Left forelimb (tissue), 1 donor: ENCODE measurements at places on chromosomes 16 and 17.

GRCh38 chr17:48290378-48290777, 139.6 kb downstream of the SKAP1 start:
- DNase-seq: no peak

GRCh38 chr17:38761612-38762011, 9.1 kb downstream of the PSMB3 start:
- no peak for DNase-seq

- no peak for DNase-seq
These were observed 21.4 kb downstream of the GALNS start for GRCh38 chr16:88835383-88835782.

DNA sequence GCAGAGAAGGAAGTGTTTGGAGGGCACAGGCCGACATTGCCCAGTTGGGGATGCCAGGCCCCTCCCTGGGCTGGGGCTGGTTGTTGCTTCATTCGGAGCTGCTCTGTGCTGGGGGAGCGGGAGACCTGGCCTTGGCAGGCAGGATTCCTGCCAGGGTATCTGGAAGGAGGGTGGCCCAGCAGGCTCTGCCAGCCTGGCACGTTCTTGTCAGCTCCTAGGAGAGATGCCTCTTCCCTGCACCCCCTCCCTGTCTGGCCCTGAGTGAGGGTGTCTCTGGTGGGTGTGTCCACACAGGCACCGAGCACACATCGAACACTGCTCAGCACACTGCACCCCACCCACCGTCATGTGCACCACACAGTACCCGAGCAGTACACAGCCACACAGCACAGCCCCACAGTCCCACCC, 35.2 kb downstream of the ARHGAP23 start:
- no peak for DNase-seq

- no peak for DNase-seq
These were observed 918.4 kb upstream of the SOX9 start for GRCh38 chr17:71202449-71202848.

DNA sequence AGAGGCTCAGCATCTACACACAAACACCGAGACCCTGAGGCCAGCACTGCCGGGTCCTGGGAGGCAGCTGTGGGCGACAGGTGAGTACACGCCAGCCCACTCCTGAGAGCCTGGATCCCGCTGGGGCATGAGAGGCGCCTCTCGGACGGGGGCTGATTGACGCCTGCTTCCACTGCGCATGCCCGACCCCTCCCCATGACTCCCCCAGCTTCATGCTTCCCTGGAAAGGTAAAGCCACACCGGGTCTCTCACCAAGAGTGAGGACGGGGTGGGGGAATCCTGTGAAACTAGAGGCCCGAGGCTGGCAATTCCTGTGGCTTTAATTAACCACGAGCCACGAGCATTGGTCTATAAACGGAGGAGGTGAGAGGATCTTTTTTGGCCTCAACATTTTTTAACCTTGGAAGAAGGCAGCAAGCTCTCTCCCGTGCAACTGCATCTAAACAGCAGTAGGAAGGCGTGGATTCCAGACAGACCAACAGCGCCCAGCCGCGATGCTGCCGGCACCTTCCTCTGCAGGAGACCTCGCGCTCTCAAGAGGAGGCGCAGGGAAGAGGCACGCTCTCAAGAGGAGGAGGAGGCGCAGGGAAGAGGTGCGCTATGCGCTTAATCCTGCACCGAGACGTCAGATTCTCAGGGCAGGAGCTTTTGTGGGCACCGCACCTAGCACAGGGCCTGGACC, 71.8 kb upstream of the METRNL start:
- no peak for DNase-seq

DNA sequence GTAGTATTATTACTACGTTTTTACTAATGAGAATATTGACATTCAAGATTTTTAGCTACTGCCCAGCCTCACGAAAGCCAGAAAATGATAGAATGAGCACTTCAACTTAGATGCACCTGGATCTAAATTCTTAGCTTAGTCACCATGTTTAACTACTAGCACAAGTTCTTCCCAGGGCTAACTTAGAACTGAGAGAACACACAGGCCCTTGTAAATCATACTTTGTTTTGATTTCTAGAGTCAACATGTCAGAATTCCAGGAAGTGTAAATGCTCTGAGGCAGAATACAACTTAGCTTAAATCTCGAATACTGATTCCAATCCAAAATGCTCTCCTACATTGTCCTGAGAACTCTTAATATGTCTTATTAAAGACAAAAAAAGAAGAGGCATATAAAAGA, 6.8 kb upstream of the ACSM1 start:
- DNase-seq: no peak

DNA sequence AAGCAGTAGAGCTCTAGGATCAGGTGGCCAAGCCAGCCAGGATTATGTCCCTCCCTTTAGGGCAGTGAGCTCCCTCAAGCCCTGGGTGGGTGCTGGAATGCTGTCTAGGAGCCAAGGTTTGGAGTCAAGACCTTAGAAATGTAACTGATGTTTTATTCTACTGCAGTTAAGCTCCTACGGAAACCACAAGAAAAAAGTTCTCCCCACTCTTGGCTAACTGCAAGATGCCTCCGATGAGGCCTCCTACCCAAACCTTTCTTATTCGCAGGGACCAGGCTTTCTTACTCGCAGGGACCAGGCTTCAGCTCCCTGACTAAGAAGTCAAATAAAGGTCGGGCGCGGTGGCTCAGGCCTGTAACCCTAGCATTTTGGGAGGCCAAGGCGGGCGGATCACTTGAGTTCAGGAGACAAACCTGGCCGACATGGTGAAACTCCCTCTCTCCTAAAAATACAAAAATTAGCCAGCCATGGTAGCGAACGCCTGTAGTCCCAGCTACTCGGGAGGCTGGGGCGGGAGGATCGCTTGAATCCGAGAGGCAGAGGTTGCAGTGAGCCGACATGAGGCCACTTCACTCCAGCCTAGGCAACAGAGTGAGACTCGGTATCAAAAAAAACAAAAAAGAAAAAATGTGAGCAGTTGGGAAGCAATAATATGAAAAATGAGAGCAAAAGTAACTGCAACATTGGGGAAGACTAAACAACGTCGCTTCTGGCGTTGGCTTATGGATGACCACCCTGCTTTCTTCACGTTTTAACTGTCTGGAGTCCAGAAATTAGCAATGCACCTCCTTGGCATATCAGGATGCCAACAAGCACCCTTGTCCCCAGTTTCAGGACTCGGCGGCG, 31.7 kb upstream of the ARL4D start:
- DNase-seq: no peak

DNA sequence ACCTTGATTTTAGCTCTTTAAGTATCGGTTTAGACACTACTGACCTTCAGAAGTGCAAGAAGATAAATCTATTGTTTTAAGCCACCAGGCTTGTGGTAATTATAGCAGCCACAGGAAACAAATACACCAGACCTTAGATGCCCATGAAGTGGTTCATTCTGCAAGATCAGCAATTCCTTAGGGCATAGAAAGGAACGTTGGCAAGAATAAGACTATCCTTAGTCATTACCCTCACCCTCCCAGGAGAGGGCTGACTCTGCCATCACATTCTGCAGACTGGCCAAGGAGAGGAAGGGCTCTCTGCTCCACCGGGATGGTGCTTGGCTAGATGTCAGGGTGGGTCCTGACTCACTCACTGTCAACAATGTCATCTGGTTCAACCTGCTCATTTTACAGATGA, 14.1 kb upstream of the NDEL1 start:
- DNase-seq: no peak

DNA sequence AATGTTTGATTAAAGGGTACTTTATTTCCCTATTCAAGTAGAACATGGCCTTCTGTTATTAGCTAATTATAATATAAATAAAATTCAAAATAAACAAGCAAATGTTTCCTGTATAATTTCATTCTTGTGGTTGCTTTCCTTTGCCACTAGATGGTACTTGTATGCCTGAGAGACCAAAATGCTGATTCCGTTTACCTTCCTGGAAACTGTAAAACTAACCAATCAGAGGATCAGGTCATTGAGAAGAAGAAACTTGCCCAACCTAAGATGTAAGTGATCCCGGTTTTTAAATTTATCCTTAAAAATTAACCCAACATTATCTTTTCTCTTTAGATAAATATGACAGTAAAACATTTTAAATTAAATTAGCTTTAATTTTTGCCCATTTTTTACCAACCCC, 8.1 kb upstream of the ABCA5 start:
- no peak for DNase-seq

GRCh38 chr17:42908872-42909700, 8.5 kb downstream of the G6PC1 start:
- no peak for DNase-seq

GRCh38 chr17:47427985-47428384, 102.9 kb upstream of the NPEPPS start:
- no peak for DNase-seq

DNA sequence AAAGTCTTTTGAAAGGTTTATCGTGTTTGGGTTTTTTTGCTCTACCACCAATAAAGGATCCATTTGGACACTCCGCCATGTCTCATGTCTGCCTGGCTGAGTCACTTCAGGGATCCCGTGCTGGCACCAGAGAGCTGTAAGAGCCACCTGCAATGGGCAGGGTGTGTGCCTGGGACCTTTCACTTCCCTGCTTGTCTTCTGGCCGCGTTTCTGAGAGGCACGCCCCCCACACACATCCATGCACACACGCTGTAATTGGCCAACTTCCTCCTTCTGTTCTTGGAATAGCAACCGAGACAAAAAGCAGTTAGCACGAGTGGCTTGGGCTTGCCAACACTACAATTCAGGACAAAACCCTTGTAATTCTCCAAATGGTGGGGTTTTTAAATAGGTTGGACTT, 9.8 kb upstream of the SOST start:
- no peak for DNase-seq

DNA sequence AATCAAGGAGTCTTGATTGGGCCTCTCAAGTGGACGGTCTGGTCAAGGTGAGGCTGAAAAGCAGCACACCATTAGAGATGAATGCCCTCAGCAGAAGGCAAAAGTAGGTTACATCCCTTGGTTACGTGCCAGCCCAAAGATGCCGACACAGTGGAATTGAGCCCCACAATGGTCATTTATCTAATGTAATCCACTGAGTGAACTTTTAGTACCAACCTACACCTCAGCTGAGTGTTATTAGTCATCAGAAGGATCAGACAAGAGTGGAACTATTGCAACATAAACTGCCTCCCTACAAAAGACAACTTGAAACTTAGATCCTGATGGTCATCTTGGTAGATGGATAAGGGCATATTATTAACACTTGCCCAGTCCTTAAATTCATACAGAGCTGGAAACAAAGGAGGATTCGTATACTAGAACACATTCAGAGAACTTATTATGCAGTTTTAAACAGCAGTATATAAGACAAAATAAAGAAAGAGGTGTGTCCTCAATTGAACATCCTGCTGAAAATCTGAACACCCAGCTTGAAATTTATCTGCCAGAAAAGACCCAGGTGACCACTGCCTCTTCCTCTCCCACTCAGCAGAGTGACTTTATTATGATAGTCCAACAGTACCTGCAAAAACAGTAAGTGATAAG, 2.8 kb downstream of the DCUN1D3 start:
- DNase-seq: no peak

DNA sequence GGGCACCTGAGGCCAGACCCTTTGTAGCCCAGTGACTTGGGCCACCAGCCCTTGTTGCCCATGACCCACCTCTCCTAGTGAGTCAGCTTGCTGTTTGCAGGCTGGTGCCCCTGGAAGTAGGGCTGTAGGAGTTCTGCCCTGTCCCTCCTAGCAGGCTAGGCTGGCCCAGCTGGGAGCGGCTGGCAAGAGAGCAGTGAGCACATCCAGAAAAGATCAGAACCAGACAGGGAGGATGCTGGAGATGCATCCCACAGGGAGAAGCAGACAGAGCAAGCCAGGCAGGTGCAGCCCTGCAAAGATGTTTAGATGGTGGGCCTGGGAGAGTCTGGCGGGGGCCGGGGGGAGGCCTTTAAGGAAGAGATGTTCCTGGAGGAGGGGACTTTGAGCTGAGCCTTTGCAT, 2.4 kb downstream of the SLC5A10 start:
- no peak for DNase-seq

DNA sequence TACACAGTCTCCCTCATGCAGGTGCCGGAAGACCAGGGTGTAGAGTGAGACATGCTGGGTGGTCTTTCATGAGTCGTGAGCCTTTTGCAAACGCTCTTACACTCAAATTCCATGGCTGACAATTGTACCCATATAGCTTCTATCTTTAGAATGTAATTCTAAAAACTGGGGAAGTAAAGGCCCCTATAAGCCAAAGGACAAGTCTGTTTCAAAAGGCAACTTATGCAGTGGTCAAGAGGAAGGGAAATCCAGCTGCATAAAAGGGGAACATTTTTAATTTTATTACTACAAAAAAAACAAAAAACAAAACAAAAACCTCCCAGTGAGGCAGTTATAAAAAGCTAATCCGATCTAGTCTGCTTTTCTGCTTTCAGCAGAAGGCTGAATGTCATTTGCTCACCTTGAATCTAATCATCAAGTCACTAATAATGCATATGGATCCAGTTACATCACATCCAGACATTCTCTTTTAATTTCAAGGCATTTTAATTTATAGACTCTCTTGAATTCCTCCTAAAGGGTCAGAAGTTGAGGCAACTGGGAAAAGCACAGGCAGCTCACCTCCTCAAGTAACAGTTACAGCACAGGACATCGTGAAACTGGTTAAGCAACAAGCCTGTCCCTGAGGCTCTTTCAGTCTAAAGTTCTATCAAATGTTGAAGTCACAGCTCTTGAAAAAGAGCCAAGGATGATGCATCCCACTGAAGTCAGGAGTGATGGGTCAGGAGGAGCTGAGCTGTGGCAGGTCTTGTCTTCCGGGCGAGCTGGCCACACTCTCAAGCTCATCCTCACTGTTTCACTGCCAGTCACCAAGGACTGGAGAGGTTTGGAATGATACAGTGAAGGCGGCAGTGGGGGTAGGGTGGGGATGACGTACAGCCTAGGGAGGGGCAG, 99.7 kb downstream of the VPS53 start:
- DNase-seq: no peak

DNA sequence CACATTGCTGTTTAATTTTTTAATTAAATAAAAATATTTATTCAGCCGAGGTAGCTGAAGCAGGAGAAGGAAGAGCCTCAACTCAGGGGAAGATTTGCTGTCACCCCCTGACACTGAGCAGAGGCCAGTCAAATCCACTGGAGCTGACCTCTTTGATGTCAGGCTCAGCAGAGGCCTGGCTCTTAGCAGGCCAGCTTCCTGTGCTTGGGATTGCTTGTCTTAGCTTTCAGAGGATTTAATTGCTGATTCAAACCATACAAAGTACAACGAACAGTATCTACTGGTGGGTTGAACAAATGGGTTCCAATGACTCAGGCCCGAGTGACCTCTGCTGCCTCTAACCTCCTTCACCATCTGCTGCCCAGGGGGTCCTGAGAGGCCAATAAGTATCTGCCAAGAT, 417.0 kb upstream of the HSBP1 start:
- DNase-seq: no peak

DNA sequence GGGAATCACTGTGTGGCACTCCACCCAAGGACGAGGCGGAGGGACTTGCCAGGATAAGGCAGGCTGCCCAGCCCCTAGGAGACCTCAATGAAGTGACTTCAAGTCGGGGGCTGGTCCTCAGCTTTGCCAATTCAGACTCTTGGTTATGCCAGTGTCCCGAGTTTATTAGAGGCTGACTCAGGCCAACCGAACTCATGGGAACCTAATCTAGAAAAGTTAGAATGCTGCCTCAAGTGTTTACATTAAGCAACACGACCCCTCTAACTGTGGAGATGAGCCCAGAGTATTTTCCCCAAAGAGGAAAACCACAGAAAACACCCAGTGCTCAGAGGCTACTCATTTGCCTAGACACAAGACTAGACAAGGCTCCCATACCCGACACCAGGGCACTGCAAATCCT, 1.1 kb upstream of the TEKT3 start:
- no peak for DNase-seq
